Fibroblast of upper back skin (primary cell): ENCODE measurements at places on chromosomes 4 and X.

- DNase-seq, result peak; percentile 63
Measured at GRCh38 chr4:180947425-180947824, 1295.8 kb upstream of the TENM3 start.

DNA sequence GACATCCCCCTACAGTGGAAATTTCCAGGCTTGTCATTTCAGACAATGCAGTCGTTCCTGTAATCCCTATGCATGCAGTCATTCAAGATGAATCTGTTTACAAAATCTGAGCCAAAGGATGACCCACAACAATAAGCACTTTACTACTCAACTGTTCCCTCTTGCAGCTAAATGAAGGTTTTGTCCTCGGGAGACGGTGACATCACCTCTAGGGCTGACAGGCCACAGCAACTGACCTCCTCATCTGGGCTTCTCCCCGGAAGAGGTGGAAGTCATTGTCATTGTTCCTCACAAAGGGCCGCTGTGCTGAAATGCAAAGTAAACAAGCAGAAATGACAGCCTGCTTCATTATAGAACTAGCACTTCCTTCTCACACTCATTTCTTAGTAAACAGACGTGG lies 29.2 kb downstream of the CLRN2 start:
- no peak for DNase-seq

DNA sequence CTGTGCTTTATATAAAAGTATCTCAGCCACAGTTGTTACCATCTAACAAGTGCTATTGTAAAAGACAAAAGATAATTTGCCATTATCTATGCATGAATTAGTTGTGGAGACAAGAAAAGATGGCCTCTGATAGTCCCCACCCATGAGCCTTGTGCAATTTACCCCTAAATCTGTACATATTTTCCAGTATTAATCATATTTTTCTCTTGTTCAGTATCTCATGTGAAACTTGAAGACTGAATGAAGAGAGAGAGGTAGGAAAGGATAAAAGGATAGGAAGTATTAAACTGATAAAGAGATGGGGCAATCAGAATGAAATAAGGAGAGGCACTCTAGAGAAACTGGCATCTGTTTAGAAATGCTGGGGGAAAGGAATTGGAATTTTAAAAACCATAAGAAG lies 3.7 kb downstream of the MYOZ2 start:
- peak; percentile 25 for DNase-seq

DNA sequence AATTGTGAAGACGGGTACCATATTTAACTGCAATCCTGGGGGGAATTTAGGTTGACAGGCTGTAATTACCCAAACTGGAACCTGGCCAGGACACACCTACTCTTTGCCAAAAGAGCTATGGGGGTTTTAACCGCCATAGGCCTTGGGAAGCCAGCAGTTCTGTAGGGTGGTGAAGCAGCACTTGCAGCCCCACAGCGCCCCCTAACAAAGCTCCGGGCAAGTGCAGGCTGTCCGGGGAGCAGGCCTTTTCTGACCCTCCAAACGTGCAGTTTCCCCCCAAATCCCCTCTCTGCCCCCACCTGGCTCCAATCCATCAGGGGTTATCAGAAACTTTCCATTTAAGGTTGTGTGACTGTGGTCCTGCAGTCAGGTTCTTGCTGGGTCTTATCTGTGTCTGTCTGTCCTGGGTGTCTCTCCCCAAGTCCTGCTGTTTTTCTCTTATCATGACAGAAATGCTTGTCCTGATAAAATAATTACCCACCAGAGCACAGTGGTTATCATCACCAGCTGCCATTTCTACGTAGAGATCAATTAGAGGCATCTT lies 350.9 kb downstream of the MID1IP1 start:
- DNase-seq, result peak; percentile 2

DNA sequence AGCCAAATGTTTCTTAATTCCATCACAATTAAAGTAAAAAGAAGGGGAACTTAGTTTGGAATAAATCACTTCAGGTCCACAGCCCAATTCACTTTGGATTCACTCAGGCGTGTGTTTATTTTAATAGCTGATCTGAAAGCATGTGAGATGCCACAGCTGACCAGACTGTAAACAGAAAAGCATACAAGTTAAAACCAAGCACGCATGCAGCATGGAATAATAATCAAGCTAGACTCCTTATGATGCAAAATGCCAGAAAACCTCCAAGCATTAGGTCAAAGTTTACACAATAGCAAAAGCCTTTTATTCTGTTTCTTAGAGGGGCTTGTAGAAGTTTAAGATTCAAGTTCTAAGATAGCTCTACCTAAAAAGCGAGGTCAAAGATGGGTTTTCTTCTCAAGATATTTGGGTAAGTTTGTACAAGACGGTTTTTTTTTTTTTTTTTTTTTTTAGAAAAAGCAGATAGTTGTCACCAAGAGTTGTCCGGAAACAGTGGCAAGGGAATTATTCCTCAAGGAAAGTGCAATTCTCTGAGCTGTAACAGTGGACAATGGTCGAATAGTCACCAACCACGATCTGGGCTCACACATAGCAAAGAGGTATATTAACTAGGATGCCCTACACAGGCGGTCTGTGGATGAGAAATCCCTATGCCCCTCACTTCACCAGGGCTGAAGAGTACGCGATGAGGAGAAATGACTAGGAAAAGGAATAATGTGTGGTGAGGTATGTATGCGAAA lies 763 bp upstream of the PRRG1 start:
- DNase-seq, result no peak

- DNase-seq, result no peak
Measured at GRCh38 chr4:143353797-143354196, 17.1 kb downstream of the GAB1 start.

GRCh38 chr4:31114816-31115215 lies 394.6 kb downstream of the PCDH7 start:
- no peak for DNase-seq

DNA sequence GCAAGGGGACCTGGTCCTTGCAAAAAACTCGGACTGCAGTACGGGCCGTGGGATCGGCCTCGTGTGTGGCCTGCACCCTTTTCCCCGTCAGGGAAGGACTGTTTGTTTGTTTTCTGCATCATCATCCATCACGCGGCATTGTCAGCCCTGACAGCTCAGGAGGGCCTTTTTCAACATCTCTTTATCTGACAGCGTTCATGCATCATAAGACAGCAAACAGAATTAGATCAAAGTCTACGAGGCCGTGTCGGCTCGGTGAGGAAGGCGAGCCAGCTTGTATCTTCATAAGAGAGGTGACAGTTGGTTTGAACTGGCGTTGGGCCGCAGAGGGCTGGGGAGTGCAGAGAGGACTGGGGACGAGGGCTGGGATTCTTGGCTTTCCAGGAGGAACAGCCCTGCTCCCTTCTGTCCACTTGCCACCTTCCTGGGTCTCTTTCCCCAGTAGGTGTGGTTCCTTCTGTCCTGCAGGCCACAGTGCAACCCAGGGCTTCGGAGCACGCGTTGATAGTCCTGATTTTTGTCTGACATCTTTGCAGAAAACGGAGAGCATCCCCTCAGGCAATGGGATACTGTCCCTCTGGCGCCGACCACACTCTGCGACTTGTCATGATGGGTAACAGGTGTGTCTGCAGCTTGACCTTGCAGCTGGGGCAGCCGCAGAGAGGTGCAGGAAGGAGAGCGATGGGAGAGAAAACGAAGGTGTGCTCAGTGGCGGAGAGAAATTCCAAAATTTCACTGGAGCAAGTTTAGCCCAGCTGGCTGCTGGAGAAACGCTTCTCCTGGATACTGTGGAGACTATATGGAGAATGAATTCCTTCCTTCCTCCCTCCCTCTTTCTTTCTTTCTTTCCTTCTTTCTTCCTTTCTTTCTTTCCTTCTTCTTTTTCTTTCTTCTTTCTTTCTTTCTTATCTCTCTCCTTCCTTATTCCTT lies 104.0 kb upstream of the SHOX start:
- DNase-seq, result no peak

DNA sequence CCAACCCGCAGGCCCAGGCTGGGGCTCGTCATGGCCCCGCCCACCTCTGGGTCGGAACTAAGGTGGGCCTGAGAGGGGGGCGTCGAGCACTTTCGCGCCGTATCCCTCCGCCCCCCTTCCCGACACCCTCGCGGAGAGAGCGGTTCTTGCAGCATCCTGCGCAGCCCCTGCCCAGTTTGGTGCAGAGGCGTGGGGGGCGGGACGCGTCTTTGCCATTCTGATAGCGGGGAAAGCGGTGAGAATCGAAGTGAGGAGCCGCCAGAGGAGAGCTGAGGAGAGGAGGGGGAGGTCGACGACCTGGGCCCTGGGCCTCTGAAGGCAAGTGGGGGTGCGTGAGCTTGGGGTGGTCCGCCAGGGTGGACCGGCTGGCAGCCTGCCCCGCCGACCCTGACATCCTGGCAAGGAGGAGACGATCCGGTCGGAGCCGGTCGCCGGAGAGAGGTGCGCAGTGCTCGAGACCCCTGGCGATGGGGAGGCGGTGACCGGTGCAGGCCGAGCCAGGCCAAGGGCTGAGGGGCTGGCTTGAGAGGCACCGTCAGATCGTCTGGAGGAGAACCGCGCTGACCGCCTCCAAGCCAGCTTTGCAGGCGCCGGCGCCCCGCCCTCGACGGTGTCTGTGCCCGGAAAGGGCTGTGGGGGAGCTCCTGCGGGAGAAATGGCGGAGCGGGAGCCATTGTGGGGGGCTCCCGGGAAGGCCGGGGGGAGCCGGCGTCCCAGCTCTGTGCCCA lies 25.5 kb downstream of the GPRASP3 start:
- peak; percentile 17 for DNase-seq

DNA sequence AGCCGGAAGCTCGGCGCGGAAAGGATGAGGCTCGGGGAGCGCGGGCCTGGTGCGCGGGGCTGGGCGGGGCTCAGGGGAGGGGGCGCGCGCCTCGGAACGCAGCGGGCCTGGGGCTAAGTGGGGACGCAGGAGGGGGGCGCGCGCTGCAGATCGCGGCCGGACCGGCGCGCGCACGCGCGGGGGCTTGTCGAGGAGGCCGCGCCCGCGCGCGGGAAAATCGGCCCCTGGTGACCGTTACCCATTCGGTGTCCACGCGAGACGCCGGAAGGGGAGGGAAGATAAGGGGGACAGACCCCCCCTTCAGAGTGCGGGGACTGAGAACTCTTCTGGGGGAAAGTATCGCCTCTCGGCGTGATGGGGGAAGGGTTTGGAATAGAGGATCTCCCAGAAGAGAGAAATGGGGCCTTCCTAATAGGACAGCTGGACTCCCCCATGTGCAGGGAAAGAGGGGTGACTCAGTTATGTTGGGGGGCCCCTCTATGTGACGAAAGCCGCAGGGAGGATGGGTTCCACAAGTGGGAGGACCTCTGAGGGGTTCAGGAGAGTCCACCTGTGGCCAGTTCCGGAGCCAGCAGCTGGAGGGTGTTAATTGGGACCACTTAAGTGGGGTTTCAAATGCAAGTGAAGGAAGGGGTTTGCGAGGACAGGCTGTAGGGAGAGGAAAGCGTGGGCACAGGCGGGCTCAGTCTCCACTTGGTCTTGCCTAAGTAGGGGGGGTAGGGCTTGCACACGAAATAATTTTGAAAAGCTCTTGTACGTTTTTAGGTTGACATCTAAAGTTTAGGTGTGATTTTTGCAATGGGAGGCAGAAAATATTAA lies 584 bp downstream of the SUV39H1 start:
- peak; percentile 25 for DNase-seq

DNA sequence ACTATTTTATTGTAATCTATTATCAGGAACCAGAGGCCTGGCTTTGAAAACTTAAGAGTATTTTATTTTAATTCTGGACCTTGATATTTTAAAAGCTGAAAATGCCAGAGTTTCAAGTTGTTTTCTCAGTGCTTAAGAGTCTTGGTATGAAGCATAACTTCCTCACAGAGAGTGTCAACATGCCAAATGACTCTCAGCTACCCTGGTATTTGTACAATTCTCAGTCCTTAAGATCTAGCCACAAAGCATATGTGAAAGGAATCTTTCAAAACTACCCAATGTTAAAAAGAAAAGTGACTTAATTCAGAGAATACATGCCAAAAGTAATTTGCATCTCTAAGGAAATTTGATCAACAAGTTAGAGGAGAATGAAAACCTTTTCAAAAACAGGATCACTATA lies 171.9 kb downstream of the DKK2 start:
- peak; percentile 88 for DNase-seq
